ENCODE measurements at places on chromosomes 11 and 22.

DNA sequence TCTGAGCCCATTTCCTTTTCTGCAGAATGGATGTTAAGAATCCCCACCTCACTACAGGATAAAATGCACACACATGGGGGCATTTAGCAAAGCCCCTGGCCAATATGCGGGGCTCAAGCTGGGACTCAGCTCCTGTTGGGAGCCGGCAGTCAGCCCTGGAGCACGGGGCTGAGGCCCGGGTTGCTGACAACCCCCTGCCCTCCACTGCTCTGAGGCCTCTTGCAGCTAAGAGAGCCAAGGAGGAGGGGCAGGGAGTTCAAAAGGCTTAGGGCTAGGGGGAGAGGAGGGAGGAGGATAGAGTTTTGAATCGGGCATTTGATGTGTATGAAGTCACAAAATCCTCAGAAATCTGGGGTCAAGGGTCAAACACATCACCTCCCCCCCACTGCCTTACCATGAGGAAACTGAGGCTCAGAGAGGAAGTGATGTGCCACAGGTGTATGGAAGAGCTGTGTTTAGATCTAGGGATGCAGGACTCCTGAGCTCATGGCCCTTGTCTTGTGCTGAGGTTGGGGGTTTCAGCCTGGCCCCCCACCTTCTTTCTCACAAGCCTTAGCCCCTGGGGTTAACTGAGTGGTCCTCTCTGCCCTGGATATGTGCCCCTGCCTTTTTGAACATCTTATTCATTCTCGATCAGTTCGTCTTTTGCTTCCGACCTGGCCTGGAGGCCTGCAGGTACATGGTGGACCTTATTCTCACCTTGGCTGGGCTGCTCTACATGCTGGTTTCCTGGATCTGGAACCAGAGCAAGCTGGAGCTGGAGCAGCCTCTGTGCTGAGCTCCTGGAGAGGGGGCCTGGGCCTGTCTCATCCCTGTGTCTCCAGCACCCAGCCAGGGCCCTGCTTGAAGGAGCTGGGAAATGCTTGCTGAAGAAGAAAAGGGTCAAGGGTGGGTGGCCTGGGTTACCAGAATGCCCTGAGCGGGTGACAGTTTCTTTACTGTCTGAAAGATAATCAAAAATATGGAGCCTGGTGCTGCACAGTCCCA lies 80.3 kb downstream of the LRRC32 start:
- no peak for DNase-seq

DNA sequence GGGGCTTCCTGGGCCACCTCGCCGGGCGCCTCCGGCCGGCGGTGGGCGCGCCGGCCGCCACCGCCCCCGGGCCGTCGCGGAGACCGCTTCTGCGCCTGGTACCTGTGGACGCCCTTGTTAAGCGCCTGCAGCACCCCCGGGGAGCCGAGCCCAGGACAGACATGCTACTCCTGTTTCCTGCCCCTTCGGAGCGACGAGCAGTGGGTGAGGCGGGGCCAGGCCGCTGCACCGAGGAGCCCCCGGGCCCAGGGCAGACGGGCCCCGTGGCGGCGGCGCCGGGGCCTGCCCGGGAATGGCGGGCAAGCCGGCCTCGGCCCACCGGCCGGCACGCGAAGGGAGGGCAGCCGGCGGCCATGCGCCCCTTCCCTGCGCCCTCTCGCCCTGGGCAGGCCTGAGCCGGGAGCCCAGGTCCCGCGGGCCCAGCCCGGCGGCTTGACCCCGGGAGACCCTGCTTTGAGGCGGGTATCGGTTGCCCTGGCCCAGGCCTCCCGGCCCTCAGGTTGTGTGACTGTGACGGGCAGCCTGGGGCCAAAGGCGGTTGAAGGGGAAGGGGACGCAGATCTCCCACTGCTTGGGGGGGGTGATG lies 789 bp upstream of the KDM2A start:
- DNase-seq, result peak; percentile 42

- no peak for DNase-seq
Measured at GRCh38 chr22:16601437-16602223, 9.0 kb upstream of the CCT8L2 start.

GRCh38 chr11:62131170-62131464 lies 7.3 kb downstream of the INCENP start:
- DNase-seq, result no peak

DNA sequence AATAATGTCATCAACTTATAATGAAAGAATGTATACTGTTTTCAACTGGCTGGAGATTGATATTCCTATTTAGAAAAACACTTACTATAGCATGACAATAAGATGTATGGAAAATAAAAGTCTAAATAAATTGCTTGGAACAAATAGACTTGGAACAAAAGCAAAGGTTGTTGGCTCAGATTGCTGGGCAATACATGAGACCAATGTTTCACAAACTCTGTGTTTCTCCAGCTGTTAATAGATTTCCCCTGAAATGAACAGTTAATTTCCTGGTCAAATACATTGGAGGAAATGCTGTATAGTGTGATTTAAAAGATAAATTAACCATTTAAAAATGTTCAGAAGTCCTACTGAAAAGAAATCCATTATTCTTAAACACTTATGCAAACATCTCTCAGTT lies 40.1 kb upstream of the CTSC start:
- no peak for DNase-seq

GRCh38 chr11:117927926-117928325 lies 1.3 kb downstream of the TMPRSS13 start:
- DNase-seq, result no peak

GRCh38 chr11:46332568-46333393 lies 14.5 kb upstream of the DGKZ start:
- DNase-seq, result no peak

DNA sequence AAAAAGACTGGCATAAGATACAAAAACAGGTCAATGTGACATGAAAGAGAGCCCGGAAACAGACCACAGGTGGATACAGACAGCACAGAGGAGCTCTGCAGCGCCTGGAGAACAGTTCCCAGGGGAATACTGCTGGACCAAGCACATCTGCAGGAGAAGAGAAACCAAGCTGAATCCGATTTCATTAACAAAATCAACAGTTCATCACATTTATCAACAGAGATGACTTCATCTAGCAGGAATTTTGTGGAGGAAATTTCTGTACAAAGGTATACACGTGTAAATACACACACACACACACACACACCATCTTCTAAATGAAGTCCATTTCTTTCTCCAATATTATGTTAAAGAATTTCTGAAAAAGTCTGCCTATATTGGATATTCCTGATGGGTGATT lies 17.1 kb downstream of the YPEL1 start:
- DNase-seq, result no peak

GRCh38 chr11:130600616-130601015 lies 152.2 kb downstream of the ADAMTS15 start:
- no peak for DNase-seq

DNA sequence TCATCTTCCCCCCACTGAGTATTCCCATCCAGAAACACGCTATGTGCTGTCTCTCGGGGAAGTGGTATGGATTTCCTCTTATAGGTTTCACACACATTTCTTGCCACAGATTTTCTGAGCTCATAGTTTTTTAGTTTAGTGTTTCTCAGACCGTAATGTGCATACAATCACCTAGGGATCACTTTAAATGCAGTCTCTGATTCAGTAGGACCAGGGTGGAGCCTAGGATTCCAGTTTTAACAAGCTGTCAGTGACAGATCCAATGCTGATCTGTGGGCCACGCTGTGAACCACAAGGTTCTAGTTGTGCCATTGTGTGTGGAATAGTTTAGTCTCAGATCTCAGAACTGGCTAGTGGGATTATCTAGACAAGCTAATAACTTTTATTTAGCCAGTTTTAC lies 23.7 kb upstream of the CXCR5 start:
- no peak for DNase-seq

- DNase-seq, result no peak
Measured at GRCh38 chr11:70568035-70568813, 169.9 kb downstream of the CTTN start.

DNA sequence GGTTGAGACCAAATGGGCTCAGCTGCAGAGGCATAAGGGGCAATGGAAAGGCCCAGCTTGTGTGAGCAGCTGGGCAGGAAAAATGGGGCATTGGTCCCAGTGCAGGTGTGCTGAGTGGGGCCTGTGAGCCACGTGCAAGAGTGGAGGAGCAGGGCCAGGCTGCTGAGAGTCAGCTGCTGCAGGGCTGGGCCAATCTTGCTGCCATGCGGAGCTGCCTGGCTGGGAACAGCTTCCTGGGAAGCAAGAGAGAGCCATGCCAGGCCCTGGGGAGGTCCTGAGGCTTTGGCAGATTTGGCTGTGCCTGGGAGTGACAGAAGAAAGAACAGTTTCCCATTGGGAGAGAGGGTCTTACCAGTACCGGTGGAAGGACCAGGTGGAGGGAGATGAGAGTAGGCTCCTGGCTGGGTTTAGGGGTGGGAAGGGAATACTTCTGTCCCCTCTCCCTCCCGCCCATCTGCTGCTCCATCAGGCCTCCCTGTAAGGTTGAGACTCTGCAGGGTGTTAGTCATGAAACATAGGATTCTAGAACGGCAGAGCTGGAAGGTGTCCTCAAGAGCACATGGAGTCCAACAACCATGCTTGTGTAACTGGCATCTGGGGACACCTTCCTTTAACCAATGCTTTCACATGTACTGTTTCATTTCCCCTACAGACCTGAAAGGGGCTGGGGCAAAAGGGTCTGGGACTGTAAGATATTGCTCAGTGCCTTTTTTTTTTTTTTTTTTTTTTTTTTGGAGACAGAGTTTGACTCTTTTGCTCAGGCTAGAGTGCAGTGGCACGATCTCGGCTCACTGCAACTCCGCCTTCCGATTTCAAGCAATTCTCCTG lies 10.4 kb downstream of the SEPTIN3 start:
- no peak for DNase-seq

DNA sequence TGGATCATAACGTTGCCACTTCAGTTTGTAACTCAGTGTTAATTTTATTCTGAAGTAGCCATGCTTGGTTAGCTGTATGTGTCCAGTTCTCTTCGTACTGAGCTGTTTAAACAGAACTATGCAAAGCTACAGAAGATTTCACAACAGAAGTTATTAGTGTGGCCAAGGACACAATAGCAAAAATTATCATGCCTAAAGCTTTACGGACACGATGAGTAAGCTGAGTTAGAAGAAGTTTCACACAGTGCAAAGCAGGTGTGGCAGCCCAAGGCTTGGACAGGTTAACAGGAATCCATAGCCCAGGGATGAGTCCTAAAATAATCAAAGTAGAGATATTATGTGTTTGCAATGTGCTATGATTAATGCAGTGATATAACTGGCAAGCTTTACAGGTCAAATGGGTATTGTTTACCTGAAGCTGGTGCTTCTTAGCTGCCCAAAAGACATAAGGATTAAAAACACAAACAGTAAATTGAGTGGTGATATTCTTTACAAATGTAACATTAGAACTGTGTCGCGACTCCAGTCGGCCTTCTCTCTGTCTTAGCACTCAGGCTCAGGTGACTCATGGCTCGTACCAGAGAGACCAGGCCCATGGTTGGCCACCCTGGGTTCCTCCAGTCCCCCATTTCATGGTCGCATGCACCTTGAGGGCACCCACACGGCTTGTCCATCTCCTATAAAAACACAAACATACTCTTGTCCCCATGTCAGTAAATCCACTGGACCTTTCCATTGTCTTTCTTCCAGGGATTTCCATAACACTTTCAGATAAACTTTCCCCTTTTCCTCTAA lies 35.5 kb upstream of the NCAM1 start:
- DNase-seq, result no peak

- DNase-seq, result no peak
Measured at GRCh38 chr11:46611526-46612304, 5.3 kb downstream of the HARBI1 start.

DNA sequence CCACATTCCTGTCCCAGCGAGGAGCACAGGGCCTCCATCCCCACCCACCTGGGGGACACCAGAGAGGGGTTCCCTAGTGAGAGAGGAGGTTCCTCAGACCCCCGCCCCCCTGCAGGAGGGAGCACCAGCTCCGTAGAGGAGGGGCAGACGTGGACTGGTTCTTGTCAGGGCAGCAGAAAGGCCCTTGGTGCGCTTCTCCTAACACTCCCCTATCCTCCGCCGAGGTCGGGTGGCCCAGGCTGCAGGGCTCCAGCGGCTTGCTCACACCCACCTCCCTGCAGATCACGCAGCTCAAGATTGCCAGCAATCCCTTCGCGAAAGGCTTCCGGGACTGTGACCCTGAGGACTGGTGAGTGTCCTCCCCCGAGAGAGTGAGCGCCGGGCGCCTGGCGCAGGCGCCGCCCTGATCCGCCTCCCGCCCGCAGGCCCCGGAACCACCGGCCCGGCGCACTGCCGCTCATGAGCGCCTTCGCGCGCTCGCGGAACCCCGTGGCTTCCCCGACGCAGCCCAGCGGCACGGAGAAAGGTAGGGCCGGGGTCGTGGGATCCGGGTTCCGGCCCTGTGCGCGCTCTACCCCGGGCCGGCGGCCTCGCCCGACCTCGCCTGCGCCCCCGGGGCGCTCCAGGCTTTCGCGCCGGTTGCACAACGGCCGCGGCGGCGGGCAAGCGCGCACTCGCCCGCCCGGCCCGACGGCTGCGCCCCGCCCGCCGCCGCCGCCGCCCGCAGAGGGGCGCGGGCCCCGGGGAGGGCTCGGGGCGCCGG lies 5.1 kb downstream of the TBX1 start:
- DNase-seq, result no peak

DNA sequence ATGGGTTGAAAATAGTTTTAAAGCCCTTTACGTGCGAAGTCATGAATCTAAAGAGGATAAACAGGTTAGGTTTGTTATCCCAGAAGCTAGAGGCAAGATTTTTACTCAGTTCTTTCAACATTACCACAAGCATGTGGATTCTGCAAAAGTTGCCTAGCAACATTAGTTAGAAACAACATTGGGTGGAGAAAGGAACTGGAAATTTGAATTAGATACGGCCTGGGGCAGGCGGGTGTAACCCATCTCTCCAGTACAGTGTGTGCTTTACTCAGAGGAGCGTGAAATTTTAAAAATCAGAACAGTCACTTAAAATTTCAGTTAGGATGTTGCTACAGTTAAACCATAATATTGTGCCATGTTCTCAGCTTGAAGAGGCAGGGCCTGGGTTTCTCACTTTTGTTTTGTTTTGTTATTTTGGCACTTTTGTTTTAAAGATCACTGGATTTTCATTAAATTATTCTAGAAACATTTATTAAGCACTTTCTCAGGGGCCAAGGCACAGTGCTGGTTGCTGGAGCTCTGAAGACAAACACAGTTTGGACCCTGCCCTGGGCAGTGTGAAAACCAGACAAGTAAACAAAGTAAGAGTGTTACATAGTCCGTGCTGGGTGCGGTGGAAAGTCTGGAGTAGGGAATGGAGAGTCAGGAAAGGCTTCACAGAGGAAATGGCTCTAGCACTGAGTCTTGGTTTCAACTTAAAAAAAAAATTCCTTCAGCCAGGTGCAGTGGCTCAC lies 4.4 kb upstream of the WEE1 start:
- peak; percentile 63 for DNase-seq

DNA sequence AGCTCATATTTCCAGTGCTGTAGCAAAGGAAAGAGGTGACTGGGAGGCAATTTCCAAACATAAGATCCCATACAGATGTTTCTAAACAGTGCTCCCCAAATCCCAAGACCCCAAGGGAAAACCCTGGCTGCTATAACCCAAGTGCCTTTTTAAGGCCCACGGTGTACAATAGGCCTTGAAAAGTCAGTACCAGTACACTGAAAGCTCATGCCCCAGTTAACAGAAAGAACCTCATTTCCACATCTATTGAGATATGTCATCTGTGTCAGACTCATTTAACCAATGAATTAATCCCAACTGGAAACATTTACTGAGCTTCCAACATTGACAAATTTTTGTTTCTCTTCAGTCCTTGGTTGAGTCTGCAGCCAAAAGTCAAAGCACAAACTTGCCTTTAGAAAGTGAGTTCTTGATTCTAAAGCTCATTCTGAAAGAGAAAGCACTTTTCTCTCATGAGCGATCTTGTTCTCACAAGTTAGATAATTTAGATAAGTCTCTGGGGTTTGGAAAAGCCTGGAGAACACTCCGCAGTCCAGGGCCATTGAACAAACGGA lies 239.8 kb upstream of the ARHGAP20 start:
- DNase-seq, result no peak

Data from CD4-positive, alpha-beta T cell treated with Interleukin-4 for 1 hour (primary cell).